T-cell (primary cell): ENCODE measurements at places on chromosomes 16 and 17. TPM values are rescaled to one million over a fixed set of nuclear protein-coding genes. Genes with fewer than 3 reads are reported as not detected.

- no peak for DNase-seq
Measured at GRCh38 chr16:69118994-69119393, 13.4 kb downstream of the CHTF8 start.

The CCL23 gene
- total RNA-seq, result not detected

DNA sequence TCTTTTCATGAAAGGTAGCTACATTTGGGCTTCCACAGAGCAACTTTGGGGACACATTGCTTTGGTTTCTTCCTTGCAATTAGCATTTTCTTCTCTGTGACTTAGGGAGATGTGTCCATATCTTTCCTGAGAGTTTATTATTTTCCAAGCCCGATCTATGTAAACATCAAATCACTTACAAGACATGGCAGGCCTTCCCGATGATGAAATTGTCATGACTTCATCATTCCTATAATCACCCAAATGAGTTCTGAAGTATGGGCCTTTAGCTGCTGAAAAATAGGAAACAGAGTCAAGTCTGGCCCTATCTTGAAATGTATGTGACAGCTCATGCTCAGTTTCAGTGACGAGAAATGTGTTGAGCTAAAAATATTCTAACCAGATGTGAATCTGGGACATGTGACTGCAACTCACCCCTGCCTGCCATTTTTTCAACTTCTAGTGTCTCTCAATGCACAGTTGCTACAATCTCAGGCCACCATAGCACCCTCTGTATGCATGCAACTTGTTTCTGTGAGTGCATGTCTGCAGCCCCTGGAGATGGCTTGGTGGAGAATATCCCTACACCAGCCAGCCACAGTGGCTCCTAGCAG lies 199.6 kb upstream of the MAF start:
- DNase-seq, result no peak

GRCh38 chr16:77863250-77863649 lies 74.9 kb downstream of the VAT1L start:
- no peak for DNase-seq

The KRTAP16-1 gene
- 0.16 TPM for total RNA-seq

The CORO1A gene
- total RNA-seq, result 773 TPM

DNA sequence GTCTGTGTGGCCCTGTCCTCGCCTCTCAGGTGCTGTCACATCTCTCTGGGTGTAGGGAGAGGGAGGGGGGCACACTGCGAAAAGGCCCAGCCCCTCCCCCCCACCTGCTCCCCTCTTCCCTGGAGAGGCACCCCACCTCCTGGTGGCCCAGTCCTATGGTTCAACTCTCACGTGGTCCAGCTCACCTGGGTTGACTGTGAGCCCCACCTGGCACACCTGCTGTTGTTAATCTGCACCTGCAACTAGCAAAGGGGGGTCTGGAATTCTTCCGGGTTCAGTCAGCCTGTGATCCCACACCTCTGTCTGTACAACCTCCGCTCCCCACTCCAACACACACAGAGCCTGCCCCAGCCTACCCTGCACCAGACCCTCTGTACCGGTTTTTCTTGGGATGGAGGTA lies 2.0 kb upstream of the SYNGR2 start:
- DNase-seq, result no peak

DNA sequence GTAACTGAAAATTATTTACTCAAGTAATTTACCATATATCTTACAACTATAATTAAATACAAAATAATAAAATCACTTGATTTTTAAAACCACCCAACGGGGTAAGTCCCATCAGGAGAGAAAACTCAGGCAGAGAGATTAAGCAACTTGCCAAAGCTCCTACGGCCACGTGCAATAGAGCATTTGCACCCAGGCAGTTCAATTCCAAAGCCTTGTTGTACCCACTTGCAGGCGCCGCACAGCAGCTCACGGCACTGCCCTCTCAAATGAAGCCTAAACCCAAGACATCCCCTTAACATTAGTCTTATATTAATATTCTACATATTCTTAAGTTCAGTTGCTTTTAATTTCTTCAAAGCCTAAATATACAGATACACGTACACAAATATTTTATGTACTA lies 75.7 kb downstream of the SPAG9 start:
- no peak for DNase-seq
